ENCODE measurements at places on chromosomes 11 and 22.

DNA sequence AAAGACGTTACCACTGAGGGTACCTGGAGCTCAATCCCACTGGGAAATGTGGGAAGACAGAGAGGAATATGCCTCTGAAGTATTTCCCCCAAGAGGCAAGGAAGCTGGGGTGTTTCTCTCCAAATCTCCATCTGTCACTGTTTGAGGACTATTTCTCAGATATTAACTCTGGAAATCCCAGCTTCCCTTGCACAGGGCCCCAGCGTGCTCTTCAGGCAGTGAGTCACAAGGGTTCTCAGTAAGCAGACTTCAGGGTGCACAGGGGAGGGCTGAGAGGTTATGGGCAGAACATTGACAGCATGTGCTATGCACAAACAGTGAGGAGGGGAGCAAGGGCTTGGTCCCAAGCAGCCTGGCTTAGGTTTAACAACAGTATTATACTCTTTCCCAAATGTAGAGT is 60.9 kb upstream of the EED start:
- DNase-seq: no peak

DNA sequence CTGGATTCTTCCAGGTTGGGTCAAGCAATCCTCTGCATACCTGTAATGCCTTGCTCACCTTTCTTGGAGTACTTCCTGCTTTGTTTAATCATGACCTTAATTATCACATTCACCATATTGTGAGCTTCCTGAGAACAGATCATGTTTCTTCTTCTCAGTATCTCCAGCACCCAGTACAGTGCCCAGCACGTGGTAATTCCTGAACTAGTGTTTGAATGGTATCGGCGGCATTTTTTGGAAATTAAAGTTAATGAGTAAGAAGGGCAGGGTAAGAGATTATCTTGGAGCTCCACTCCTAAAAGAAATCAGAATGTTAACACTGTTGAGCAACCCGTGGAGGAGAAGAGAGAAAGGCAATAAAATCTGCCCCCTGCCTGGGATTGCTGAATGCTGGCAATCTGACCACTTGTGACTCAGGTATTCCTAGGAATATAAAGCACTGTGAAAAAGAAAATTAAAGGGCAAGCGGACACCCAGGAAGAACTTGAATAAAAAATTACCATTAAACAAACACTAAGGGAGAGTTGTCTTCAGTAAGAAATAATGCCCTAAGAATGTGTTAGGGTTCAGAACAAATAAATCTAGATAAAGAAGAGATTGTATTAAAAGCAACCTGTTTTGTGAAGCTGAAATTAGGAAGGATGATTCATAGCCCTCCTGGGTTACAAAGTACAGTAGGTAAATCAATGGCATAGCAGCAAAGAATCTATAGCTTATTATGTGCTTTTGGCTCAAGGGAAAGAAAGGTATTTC is 92.9 kb downstream of the PDHX start:
- no peak for DNase-seq

GRCh38 chr11:2776351-2777061 is 76.7 kb upstream of the KCNQ1OT1 start:
- no peak for DNase-seq

DNA sequence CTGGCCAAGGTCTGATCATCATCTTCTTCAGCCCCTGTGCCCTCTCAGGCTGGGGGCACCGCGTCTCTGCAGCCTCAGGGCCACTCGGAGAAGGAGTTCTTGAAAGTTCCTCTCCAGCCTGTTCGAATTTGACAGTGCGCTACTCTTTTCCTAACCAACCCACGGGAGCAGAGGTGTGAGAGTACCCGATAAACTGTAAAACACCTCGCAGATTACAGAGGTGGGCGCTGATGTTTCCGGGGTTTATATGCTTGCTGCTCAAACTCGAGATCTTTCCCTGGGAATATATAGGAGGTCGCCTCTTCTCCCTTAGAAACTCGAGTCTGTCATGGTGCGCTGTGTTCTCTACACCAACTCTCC is 515 bp downstream of the CTR9 start:
- DNase-seq: no peak

DNA sequence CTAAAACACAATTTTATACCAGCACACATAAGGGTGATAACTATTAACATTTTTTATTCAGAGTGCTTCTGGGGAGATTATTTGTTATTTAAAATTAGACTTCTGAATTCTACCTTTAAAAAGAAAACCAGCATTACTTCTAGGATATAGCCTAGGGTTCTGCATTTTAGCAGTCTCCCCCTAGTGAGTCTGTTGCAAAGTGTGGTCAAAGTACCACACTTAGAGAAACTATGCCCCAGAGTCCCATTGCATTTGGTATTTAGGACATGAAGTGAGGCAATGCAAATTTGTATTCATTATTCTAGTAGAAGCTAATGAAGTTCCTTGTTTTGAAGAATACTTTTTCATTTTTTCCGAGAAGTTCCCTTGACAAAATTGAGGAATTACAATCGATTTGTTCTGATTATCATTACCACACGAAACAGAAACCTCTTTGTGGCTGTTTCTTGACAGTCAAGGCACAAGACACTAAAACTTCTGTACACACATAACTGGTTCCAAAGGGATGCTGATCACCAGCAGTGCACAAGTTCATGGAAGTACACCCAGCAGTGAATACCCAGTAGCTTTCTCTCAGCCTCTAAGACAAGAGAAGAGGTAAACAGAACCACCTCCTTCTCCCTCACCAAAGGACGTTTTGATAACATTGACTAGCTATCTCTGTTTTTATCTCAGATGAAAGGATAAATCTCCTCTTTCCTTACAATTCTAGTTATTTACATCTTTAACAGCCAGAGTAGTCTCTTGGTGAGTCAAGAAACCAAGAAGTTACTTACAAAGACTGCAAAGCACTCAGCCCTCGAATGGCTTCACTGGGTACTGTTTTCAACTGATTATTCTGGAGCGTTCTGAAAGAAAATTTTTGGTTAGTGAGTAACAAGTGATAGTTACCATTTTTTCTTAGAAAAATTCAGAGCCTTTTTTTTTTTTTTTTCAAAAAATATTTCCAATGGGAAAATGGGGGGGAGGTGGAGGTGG is 27.6 kb upstream of the CCDC34 start:
- no peak for DNase-seq

GRCh38 chr22:27990879-27991278 is 71.8 kb upstream of the PITPNB start:
- no peak for DNase-seq

GRCh38 chr11:15146271-15147003 is 31.7 kb downstream of the INSC start:
- DNase-seq: no peak

- DNase-seq: no peak
Measured at GRCh38 chr22:39239561-39240423, 5.0 kb downstream of the PDGFB start.

DNA sequence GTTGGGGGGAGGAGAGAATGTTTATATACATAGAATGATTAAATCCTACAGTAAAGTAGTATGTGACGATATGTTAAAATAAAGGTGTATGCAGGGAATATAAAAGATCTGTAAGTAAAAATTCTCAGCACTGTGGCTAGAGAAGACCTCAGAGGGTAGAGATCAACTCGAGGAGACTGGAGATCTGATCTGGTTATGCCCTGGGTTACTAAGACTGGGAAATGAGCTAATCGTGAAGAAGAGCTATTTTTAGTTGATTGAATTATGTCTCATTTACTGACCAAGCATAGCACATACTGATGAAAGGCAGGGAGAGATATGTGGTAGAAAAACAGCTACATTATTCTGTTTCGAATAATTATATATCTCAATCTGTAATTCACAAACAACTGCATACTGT is 42.8 kb upstream of the ALKBH3 start:
- no peak for DNase-seq

- DNase-seq: peak; percentile 26
Measured at GRCh38 chr11:65915821-65916251, 3.0 kb downstream of the C11orf68 start.

- DNase-seq: no peak
Measured at GRCh38 chr11:130179396-130180306, 20.1 kb downstream of the ST14 start.

DNA sequence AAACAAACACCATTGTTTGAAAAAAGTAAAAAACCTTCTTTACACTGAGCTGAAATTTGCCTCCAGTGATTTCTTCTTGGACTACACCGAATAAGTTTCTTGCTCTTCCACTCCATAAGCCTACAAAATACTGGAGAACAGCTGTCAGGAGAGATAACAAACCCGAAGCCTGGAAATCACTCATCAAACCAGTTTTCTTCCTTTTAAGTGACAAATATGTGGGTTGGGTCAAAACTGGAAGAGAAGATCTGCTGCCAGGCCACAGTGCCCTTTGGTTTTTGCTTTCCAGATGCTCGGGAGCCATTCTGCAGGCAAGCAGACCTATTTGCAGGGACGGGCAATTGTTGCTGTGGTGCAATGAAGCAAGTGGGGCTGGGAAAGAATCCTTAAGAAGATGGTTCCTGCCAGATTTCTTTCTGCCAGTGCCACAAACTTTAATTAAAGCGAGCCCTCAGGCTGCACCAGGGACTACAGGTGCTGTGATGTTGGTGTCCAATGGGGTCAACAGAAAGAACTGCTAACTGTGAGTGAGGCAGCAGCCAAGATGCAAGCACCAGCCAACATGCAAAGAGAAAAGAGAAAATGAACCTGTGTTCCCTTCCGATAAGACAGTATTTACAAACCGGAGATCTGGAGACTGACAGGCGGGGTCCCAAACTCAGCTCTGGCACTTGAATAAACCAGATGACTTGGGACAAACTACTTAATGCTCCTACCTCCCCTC is 44.8 kb upstream of the SMCO4 start:
- DNase-seq: no peak

DNA sequence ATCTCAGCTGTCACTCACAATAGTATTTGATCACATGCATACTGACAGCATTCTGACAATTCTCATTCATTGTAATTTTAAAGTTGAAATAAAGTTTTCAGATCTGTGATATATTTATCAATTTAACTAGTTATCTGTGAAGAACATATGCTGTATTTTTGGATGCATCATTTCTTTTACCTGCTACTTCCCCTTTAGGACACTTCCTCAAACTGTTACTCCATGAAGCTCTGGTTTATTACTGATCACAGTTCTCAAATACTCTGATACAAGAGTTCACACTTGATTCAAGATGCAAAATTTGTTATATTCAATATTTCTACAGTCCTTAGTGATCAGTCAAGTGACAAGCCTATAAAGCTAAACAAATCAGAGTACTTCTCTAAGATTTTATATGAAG is 1655.2 kb downstream of the LRRC4C start:
- DNase-seq: no peak

DNA sequence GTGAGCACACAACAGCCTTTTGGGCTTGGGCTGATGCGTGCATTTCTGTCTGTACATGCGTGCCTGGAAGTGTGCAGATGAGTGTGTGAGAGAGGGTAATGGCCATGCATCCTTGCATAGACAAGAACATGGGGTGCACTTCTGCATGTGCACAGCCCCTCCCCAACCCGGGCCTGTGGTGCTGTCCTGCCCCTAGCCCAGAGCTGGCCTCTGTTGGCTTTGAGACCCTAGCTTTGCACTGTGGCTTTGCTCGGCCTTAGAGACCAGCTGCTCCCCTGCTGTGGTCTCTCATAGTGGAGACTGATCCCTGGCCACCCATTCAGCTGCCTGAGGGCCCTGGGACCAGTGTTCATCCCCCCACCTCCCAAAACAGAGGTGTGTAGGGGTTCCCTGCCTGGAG is 25.4 kb downstream of the ST3GAL4 start:
- DNase-seq: no peak

GRCh38 chr22:46150655-46151477 is 540 bp downstream of the PPARA start:
- peak; percentile 46 for DNase-seq

- DNase-seq: no peak
Measured at GRCh38 chr11:77074626-77075221, 8.0 kb downstream of the CAPN5 start.

DNA sequence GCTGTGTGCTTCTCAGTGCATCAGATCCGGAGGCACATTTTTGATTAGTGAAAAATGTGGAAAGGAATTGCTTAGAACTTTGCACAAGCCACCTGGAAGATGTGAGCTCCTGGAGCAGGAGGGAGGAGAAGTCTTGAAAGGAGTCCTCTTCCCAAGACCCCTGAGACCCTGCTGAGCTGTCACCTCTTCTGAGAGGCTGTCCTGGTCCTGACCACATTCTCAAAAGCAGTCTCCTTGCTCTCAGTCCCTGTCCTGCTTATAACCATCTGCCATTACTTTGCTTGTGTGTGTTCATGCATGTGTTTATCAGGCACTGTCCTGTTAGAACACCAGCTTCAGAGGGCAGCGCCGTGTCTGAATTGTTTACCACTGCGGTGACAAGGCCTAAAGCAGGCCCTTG is 86.5 kb downstream of the BCR start:
- no peak for DNase-seq

GRCh38 chr11:93221539-93221938 is 23.7 kb upstream of the SLC36A4 start:
- no peak for DNase-seq

GRCh38 chr22:46569848-46570695 is 32.7 kb upstream of the CELSR1 start:
- DNase-seq: no peak

DNA sequence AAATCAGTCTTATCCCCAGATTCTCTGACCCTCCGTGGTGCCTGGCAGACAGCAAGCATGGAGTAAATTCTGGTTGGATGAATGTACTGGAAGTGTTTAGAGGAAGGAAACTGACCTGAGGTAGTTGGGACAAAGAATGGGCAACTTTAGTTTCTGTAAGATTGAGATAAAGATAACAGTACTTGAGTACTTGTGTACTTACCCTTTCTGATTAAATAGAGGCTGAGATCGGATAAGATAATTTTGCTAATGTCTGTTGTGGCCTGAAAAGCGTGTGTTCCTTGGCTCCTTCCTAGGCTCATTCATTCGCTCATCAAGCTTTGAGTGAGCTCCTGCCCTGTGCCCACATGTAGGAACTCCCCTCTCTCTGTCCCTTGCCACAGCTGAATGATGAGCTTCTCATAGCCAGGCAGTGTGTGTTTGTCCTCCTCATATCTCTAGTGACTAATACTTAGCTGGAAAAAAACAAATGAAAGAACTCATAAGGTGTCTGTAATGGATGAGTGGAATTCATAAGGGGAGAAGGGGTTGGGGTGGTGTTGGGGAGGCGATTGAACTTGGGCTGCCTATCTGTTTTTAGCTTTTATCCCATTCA is 118.1 kb downstream of the DBX1 start:
- DNase-seq: no peak

All from nucleus accumbens (tissue), 56 donors.